ENCODE measurements at places on chromosomes 6 and 20.

DNA sequence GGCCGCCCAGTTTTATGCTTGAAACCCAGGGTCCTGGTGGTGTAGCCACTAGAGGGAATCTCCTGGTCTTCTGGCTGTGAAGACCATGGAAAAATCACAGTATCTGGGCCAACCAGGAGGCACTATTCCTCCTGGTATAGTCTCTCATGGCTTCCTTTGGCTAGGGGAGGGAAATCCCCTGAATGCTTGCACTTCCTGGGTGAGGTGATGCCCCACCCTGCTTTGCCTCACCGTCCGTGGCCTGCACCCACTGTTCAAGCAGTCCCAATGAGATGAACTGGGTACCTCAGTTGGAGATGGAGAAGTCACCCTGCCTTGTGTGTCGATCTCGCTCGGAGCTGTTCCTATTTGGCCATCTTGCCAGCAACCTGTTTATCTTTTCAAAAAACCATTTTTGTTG is 10.1 kb upstream of the ZNF337 start:
- DNase-seq = no peak

GRCh38 chr20:50092436-50092835 is 20.5 kb downstream of the UBE2V1 start:
- DNase-seq = no peak

- no peak for DNase-seq
These were observed 660.4 kb upstream of the GJE1 start for GRCh38 chr6:141472162-141472928.

DNA sequence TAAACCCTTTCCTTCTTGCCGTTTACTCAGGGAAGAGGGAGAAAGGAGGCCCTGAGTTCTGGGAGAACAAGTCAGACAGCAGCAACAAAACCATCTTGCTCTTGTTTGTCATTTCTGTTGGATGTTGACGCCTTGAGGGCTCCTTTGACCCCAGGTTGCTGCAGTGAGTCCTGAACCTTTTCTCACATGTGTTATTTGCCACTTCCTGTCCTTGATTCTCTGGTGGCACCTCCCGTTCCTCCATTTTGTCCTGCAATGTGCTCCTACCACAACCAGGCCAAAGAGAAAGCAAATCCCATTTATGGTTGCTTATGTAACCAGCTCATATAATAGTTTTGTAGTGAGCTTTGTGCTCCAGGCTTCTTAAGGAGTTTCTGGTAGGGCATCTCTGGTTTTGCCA is 66.6 kb upstream of the ADGRF4 start:
- no peak for DNase-seq

GRCh38 chr6:134437376-134437775 is 119.5 kb upstream of the SGK1 start:
- DNase-seq = no peak

DNA sequence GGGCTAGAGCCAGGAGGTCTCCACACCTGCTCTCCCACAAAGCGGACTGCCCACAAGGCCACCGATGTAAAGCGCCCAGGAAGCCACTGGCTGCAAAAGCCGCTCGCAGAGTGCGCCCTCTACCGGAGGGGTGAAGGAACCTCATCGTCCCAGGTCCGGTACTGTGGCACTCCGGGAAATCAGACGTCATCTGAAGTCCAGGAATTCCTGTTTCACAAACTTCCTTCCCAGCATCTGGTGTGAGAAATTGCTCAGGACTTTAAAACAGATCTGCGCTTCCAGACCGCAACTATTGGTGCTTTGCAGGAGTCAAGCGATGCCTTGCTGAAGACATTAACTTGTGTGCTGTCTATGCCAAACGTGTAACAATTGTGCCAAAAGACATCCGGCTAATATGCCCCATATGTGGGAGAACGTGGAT is 115.1 kb upstream of the ARID1B start:
- peak; percentile 30 for DNase-seq

DNA sequence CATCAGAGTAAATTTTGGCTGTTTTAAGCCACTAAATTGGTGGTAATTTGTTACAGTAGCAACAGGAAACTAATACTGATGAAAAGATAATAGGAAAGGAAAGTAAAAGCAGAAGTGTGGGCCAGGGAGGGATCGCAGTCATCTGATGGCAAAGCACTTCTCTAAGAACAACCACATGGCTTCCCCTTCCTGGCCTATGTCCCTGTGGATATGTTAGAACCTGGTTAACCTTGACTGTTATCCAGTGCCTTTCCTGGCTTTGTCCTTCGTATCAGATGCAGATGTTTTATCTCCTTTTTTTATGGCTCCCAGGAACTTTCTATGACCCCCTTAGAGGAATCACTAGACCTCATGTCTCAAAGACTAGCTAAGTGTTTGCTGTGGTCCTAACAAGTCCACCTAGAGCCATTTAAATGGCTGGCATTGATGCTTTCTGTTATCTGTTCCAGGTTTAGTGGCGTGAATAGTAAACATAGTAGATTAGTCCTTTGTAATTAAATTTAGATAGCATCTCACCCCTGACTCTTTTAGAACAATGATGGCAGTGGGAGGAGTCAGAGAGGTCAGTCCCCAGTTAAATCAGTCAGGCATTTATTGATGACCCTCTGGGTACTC is 79.2 kb upstream of the PHACTR2 start:
- DNase-seq = peak; percentile 71

- DNase-seq = no peak
These were observed 5.2 kb downstream of the FAXC start for GRCh38 chr6:99344289-99344688.

GRCh38 chr20:3165473-3166337 is 6.0 kb upstream of the FASTKD5 start:
- no peak for DNase-seq

DNA sequence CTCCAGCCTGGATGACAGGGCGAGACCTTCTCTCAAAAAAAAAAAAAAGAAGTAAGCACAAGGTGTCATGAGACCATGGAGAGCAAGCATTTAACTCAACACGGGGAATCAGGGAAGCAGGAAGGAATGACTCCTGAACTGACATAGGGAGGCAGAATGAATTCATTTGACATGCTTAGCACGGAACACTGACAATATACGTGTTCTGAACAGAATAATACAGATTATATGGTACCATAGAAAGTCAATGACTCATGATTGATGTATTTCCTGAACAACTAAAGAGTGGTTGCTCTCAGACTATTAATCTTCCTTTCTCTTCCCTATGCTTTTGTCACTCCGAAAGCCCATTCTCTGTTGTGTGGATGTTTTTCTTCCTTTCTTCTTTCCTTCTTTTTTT is 20.7 kb upstream of the ASIP start:
- DNase-seq = no peak

GRCh38 chr6:150395388-150396009 is 26.7 kb downstream of the IYD start:
- DNase-seq = no peak

DNA sequence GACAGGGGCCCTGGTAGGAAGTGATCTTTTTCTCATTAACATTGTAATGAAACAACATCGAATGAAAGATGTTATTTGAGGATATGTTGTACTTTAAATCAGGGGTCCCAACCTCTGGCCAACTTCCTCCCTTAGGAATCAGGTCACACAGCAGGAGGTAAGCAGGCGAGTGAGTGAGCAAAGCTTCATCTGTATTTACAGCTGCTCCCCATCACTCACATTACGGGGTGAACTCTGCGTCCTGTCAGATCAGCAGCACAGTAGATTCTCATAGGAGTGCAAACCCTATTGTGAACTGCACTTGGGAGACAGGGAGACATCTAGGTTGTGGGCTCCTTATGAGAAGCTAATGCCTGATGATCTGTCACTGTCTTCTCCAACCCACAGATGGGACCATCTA is 19.9 kb downstream of the EPM2A start:
- DNase-seq = no peak

DNA sequence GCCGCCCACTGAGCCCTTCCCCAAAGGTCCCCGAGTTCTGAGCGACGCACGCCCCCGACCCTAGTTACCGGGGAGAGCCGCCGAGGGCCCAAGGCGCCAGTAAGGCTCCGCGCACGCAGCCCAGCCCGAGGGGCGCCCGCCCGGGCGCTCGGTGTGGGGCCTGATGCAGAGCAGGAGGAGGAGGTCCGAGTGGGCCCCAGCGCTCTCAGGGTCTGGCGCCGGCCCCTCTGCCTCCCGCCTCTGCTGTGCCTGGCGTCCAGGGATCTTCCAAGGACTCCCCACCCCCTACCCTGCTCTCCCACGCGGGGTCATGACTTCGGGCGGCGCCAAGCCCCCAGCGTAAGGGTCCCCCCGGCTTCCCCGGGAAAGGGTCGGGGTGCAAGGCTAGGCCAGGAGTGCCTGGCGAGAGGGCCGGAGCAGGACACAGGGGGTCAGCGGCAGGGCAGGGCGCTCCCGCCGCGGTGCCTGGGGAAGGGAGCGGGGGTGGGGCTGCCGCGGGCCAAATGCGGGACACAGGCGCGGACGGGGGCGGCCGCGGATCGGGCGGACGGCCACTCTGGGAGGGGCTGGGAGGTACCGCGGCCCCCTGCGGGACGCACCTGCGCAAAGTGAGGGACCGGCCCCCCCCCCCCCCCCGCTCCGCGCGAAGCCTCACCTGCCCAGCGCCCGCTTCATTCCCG is 637 bp downstream of the ABHD12 start:
- peak; percentile 23 for DNase-seq

DNA sequence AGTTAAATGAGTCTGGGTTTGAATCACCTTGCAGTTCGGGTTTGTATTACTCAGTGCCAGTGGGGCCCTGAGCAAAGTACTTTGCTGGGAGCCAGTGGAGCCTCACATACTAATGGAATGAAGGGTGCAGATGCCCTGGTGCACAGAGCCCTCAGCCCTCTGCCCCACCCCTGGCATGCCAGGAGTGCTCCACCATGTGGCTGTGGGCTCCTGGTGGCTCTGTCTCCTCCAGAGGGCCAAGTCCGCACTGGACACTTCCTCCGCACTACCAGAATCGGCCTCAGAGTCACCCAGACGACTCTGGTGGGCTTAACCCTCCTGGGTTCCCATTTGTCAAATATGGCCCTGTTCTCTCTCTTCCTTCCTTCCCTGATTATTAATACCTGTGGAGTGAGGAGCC is 94.0 kb downstream of the STK35 start:
- DNase-seq = no peak

DNA sequence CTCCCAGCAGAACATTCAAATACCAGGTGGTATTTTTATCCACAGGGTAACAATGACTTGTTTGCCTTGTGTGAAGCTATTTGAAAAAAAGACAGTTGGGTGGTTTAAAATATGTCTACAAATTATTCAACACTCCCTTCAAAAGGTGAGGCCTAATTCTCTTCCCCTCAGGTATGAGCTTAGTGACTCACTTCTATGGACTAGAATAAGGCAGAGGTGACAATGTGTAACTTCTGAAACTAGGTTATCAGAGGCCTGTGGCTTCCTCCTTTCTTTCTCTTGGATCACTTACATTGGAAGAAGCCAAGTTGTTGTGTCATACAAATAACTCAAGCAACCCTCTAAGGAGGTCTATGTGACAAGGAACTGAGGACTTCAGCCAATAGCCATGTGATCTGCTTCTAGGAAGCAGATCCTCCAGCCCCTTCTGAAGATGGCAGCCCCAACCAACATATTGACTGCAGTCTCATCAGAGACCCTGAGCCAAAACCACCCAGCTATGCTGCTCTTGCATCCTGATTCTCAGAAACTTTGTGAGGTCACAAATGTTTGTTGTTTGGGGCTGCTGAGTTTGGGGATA is 102.6 kb downstream of the SNAP25 start:
- DNase-seq = no peak

DNA sequence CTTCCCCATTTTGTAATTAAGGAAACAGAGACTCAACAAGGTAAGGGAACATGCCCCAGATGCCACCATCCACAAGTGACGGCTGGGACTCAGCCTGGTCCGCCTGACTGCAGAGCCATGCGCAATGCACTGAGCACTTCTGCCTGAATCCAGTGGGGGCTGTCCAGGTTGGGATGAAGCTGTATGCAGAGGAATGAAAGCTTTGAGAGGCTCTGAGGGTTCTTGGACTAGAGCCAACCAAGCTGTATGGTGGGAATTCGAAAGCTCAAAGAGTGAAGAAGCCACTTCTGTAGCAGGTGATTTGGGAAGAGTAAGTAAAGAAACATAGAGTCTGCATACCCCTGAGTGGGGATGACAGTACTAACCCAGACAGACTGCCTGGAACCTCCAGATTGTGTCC is 127.6 kb upstream of the AKAP12 start:
- DNase-seq = no peak

GRCh38 chr6:130176378-130176777 is 46.4 kb downstream of the SAMD3 start:
- DNase-seq = no peak

DNA sequence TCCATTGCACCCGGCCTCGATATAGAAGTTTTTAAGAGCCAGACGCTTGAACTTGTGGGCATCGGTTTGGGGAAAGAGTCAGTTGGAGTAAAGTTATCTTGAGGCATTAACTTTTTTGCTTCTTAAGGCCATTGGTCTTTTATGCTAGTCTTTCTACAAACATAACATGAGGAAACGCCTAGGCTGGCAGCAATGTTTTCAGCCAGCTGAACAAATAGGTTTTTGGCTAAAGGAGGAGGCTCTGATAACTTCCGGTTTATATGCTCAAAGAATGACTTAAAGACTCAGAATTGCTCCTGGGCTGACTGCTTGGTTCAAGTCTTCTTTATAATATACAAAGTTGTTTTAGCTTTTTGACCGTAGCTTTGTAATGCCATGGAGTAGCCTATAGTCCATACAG is 46.2 kb downstream of the HLA-C start:
- DNase-seq = no peak

DNA sequence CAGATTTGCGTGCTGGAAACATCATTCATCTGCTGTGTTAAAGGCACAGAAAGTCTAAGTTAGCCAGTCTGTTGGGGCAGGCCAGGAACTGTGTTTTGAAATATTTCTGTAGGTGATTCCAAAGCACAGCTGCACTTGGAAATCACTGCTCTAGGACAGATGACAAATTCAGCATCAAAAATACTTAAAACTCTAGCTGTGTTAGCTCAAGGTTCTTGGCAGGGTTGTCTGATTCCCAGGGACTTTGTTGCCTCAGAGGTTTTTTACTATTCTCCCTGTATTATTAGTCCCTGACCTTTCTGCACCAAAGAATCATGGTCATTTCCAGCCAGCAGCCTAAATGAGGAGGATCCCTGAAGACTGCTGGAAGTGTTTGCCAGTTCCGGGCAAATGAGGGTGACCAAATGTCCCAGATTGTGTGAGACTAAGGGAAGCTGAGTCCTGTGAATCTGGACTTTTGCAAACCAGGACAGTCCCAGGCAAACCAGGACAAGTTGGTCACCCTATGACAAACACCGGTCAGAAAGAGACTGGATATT is 84.3 kb upstream of the TMEM30A start:
- DNase-seq = no peak

- DNase-seq = no peak
These were observed 109.0 kb upstream of the COL21A1 start for GRCh38 chr6:56356426-56356825.

DNA sequence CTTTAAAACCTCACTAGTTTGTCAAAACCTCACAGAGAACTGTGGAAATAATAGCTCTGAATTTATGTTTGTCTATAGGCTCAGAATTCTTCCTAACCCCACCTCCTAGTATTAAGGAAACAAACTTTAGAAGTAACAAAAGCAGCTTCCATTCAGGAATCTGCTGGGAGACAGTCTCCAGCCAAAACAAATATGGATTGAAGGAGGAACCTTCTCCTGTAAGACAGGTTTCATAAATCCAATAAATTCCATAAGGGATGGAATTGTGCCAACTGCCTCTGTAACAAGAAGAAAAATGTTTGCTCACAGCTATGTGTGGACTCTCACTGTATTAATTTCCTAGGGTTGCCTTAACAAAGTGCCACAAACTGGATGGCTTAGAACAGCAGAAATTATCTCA is 7.5 kb downstream of the SYCP2 start:
- DNase-seq = no peak

Measured in KG1 (cell line).